HepG2 (cell line): ENCODE measurements at places on chromosomes 5 and 9.

- no peak for DNase-seq
Observed at GRCh38 chr5:116013936-116014335, 18.3 kb upstream of the ARL14EPL start.

DNA sequence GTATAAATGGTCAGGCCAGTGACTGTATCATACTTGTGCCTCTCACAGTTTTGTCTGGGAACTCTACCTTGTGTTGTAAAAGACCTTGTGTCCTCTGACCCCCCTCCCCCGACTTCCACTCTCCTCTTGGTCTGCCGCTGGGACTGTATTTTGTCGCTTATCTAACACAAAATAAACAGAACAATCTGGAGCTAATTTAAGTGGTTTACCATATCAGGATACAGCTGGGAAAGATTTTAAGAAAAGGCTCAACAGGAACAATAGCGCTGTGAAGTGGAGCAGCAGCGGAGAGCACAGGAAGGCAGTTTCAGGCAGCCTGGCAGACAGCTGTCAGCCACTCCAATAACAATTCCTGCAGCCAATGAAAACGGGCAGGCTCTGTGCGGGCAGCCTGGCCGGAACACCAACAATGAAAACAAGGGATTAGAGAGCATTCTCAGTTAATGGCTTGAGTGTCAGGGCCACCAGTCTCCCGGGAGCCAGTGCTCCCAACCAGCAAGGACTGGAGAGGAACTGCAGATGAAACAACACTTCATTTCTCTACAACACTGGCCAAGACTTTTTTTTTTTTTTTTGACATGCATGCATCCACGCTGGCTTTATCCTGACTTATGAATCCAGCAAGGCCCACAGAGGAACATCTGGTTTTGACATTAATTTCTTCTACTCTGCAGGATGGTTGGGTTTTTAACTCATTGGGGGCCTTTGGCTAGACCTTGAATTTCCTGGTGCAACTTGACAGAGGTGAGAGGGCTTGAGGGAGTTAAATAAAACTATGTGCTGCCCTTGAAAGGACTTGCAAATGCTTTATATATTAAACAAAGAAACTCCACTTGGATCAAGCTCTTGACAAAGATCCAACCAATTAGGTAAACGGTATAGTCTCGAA, 76.7 kb downstream of the ARSB start:
- no peak for DNase-seq

GRCh38 chr5:126284977-126285696, 138.1 kb upstream of the GRAMD2B start:
- DNase-seq: no peak

GRCh38 chr5:76402251-76402885, 717 bp upstream of the IQGAP2 start:
- peak; percentile 58 for DNase-seq

DNA sequence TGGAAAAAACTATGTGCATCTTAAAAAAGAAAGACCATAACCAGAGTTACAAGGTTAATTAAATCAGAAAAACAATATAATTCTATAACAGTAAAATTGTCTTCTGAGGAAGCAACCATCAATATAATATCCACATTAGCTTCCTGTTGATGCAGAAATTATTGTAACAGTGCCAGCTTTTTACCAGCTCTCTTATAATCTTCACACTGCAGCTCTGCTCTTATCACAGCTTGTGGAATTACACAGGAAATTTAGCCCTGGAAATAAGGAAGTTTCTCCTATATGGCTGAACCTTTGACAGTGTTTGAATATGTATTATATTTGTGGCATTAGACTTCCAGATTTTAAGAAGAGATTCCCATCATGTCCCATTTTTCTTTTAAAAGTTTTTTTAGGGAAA, 49.1 kb upstream of the TEK start:
- DNase-seq: no peak

- no peak for DNase-seq
Observed at GRCh38 chr9:27755846-27756245, 182.6 kb upstream of the C9orf72 start.

DNA sequence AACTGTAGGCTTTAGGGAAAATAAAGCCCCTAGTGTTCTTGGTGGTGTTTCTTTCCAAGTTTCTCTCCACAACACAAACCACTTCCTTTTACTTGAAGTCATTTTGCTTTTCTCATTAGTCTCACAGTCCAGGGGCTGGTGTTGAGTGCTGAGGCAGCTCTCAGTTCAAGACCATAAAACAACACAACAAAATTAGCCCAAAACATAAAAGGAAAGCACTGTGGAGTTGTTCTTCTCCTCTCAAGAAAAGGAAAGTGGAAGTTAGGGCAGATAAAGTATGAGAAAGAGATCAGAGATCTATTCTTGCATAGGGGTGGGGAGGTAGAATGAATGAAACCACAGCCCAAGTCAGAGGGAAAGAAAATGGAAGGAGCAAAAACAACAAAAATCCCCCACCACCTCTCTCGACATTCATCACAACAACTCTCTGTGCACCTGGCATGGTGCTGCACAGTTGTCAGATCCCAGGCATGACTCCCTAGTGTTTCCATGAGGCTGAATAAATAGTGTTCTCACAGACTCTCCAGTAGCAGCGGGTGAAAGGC, 569.9 kb downstream of the RAB3C start:
- DNase-seq: no peak

DNA sequence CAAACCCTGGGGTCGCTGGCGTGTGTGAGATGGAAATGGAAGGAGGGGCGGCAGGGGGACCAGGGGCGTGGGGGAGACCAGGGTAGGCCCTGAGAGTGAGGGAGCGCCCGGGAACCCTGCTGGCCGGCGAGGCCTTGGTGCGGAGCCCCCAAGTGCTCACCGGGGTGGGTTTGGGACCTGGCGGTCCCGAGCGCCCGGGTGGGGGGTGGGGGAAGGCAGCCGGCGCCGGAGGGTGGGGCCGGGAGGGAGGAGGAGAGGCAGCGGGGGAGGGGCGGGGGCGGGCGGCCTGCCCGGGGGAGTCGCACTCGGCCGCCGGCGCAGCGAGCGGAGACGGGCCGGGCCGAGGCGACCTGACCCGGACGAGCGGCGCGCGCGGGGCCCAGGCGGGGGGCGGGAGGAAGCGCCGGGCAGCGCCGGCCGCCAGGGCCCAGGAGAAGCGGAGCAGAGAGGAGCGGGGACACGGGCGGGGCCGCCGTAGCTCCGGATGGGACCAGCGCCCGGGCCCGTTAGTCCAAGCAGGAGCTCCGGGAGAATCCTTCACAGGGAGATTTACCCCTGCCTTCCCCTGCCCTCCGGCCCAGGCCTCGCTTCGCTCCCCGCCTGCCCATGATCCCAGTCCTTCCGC, at the start of gene NPR2:
Gene NPR2, plus strand, starts transcription at position 295 of the 625 bp plus-strand sequence. CDS start 818 bp downstream, outside the sequence.
- no peak for DNase-seq

DNA sequence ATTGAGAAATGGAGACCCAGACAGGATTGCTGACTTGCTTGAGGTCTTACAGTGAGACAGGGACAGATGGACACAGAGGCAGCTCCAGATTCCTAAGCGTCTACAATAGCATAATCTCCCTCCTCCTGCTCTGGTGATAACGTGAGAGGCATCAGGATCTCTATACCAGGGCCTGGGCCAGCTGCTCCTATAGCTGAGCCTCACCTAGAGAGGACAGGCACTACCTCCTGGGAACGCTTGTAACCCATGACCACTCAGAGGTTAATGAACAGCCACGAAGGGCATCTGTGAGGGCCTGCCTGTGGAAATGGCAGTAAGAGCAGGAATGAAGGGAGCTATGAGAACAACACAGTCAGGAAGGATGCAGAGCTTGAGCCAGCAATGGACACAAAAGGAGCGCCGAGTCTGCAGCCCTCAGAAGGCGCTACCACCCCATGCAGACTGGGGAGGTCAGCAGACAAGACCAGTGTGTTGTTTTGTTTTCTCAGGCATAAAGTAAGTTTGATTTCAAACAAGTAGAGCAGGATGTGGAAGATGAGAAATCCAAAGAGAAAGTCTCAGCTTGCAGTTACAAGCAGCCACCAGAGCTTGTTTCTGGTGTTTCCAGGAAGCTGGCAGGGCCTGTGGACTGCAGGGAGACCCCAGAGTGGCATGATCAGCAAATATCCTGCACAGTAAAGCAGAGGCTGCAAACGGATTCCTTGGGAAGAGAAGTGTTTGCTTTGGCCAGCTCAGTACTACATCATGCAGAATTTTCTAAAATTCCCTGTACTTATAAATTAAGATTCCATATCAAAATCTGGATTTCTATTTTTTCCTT, 17.4 kb downstream of the ANKS6 start:
- DNase-seq: peak; percentile 59

DNA sequence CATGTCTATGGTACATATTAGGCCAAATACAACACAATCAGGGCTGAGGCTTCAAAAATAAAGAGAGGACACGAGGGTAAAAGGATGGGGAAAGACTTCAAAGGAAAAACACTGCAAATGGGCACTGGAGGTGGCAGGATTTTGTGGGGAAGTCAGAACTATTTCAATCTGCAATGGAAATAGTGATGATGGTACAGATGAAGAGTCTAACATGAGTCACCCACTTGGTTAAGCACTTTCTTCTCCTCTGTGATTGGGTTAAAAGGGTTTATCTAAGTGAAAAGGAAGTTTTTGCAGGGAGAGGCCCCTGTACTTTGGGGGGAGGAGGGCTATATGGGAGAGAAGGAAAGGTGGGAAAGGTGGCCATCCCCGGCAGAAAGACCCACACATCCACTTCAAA, 4.5 kb upstream of the SH3GL2 start:
- no peak for DNase-seq

DNA sequence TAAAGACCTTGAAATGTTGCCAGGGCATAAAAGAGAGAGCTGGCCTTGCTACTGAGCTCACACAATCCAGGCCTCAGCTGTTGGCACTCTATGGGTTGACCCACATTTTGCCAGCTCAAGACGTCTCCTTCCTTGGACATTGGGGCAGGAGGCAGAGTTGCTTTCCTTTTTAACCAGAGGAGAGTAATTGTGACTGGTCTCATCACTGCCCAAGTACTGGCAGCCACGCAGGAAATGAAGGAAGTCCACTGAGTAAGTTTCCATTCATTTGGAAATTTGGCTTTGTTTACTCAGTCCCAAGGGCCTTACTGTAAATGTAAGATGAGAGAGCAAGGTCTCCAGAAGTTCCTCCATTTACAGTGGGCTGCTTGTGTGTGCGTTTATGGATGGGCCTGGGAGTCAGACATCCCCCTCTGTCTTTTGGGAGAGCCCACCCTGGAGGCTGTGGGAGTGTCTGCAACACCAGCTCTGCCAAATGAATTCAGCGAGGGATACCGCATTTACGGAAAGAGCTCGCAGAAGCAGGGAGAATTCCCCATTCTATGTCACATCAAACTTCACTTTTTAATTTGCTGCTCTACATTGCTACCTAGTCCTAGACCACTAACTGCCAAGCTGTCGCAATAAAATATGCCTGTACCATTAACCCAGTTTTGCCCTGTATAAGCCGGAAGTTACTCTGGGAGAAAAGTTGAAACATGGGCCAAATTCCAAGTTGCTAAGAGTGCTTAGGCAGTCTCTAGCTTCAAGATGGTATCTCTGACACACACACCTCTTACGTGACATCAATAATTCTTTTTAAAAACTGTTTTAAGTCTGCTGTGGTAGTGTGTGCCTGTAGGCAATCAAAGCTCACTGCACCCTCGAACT, 24.5 kb upstream of the PDZD2 start:
- no peak for DNase-seq

DNA sequence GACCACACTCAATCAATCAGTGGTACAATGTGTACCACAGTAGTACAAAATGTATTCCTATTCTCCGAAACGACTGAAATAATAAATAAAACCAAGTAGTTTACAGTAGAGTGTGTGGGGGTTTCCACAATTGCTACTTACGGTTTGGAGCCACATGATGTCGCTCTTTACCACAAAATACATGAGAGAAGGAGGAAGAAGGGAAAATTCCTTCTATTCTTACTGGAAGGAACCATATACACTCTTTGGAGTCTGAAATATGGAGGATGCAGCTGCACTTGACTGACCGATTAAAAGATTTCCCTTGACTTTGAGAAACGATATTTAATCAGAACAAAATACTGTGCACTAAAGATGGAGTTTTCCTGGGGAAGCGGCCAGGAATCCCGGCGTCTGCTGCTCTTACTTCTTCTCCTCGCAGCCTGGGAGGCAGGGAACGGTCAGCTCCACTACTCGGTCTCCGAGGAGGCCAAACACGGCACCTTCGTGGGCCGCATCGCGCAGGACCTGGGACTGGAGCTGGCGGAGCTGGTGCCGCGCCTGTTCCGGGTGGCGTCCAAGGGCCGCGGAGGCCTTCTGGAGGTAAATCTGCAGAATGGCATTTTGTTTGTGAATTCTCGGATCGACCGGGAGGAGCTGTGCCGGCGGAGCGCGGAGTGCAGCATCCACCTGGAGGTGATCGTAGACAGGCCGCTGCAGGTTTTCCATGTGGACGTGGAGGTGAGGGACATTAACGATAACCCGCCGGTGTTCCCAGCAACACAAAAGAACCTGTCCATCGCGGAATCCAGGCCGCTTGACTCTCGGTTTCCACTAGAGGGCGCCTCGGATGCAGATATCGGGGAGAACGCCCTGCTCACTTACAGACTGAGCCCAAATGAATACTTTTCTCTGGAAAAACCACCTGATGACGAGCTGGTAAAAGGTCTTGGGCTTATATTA, at the start of gene PCDHA4:
Gene PCDHA4, plus strand, starts transcription at position 235 of the 942 bp plus-strand sequence.
- peak; percentile 9 for DNase-seq

DNA sequence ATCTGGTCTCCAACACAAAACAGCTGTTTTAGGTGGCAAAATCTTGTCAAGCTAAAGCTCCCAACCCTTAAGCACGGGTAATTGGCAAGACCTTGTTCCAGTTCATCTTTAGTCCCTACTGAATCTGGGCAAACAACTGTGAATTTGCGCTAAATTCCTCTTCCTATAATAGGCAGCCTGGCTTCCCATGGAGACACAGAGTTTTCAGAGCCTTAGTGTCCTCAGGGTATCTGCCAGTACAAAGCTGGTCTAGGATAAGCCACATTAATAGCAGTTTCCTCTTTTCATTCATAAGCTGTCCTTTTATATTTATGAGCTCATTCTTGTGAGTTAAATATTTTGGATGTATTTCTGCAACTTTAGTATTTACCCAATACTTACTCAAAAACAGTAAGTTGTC, 59.5 kb downstream of the FGF10 start:
- no peak for DNase-seq

GRCh38 chr5:106755789-106756188, 914.9 kb downstream of the EFNA5 start:
- DNase-seq: no peak

DNA sequence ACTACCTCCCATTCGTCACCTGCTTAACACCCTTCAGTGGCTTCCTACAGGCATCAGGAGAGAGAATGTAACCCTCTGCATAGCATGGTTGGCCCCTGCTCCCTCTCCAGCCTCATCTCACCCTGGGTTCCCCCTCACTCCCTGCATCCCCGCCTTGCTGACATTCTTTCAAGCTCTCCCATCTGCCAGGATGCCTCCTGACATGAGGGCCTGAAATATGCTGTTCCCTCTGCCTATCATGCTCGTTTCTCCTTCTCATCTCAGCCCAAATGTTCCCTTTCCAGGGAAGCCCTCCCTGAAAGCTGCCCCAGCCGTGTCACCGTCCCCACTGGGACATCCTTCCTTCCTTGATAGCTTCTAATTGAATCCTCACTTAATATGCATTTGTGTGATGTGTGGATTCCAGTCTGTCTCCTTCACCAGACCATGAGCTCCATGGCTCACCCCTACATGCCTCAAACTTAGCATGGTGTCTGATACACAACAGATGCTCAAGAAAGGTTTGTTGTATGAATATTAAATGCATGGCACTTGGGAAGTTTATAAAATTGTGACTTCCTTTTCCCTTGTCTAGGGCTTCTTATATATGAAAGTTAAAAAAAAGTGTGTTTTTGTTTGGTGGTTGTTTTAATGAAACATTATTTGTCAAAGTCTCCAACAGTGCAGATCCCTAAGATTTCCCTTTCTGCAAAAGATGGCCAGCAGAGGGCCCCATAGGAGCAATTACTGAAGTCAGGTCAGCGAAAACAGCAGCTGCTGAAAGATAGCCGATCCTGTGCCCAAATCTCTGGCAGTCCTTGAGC, 7.3 kb upstream of the C5orf58 start:
- DNase-seq: peak; percentile 23

- DNase-seq: no peak
Observed at GRCh38 chr5:105899726-105900125, 1771.0 kb downstream of the EFNA5 start.
